ENCODE measurements at places on chromosomes 7 and 10.

DNA sequence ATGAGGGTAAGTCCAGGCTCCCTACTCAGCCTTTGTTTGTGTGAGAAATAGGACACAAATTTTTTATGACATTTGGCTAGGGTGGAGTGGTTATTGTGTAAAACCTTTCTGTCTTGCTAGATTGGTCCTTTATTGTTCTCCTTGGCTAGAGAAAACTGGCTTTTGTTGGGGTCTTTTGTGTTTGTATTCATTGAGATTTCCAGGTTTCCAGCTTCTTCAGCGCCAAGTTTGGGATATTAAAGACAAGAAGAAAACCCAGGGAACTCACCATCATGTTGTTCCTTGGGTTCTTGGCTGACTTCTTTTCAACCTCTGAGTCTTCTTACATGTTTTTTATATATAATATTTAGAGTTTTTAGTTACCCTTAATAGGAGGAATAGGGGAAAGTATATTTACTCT, 310.0 kb downstream of the HPSE2 start:
- H3K36me3 ChIP-seq = no peaks in the 10 kb centered on the region
- no peaks in the 10 kb centered on the region for H3K27me3 ChIP-seq
- H3K4me3 ChIP-seq = no peak overlapping the region

DNA sequence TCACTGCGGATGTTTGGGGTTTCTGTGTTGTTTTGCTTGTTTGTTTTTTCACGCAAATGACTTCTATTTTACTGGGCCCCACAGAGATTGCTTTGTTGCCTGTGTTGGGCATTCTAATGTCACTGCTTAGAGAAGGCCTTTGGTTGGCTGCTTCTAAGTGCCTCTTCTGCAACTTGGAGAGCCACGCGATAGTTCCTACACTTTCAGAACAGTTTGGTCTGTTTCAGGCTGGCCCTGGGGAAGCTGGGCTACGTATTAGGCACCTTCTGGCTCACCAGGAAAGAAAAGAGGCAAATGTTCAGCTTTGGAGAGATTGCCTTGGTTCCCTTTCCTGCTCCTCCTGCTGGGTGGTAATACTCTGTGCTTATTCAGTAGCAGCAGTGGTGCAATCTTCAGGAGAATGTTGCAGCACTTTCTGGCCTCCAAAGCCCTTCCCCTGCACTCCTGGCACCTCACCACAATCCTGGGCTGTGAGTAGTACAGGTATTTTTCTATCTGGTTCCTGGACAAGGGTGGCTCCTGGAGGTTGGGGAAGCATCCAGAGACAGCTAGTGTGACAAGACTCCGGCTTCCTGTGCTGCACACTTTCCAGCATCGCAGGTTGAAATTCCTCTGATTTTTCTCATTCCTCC, 1.2 kb downstream of the ANTXRL start:
- H3K27me3 ChIP-seq = peaks cover 6% of the 10 kb centered on the region
- DNase-seq = no peak
- no peak overlapping the region for H3K4me3 ChIP-seq

DNA sequence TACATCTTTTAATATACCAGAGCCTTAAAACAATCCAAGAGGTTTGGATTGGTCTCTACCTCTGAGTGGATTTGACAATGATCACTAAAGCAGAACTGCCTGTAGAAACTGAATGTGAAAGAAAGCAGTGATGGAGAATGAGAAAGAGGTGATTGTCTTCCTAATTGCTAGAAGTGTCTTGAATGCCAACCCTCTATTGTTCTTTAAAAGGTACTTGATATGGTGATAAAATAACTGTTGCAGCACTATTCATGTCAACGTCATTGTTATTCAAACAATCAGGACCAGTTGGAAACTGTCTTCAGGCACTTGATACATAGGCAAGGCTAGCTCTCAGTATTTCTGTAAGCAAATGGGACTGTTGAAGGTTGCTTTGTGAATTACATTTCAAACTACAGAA, 47.9 kb upstream of the ITPRID1 start:
- H3K27ac ChIP-seq = no peak overlapping the region
- no peaks in the 10 kb centered on the region for H3K27me3 ChIP-seq
- H3K4me1 ChIP-seq = no peaks in the 10 kb centered on the region
- DNase-seq = no peak
- H3K36me3 ChIP-seq = no peaks in the 10 kb centered on the region

DNA sequence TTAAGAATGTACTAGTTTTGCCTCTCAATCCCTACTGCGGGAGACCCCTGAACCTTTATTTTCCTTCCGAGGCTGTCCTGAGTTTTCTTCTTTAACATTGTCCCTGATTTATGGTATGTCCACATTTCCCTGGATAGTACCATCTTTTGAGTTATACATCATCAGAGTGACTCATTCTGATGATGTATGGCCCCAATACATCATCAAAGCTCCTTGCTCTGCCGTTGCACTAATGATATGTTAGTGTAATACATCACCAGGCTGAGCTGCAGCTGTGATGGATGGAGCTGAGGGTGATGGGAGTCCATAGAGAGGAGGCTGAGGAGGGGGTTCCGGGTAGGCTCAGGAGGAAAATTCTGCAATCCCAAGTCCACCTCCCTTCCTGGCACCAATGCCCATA, 986.5 kb downstream of the KCNMA1 start:
- no peak overlapping the region for H3K27ac ChIP-seq
- no peak for DNase-seq
- H3K36me3 ChIP-seq = no peaks in the 10 kb centered on the region
- H3K4me3 ChIP-seq = no peak overlapping the region
- no peaks in the 10 kb centered on the region for H3K27me3 ChIP-seq

- no peak for DNase-seq
- H3K4me1 ChIP-seq = no peaks in the 10 kb centered on the region
- no peak overlapping the region for H3K4me3 ChIP-seq
- no peak overlapping the region for H3K27ac ChIP-seq
Observed at GRCh38 chr10:65754112-65754511, 1171.7 kb upstream of the LRRTM3 start.

- H3K4me3 ChIP-seq = no peak overlapping the region
- no peaks in the 10 kb centered on the region for H3K4me1 ChIP-seq
- H3K27me3 ChIP-seq = no peaks in the 10 kb centered on the region
- H3K36me3 ChIP-seq = no peaks in the 10 kb centered on the region
- H3K27ac ChIP-seq = no peak overlapping the region
Observed at GRCh38 chr7:48528646-48529045, 357.4 kb downstream of the ABCA13 start.

- no peaks in the 10 kb centered on the region for H3K27me3 ChIP-seq
- no peak overlapping the region for H3K4me3 ChIP-seq
- H3K36me3 ChIP-seq = no peaks in the 10 kb centered on the region
- no peak for DNase-seq
Observed at GRCh38 chr7:30465046-30465810, 13.4 kb downstream of the NOD1 start.

DNA sequence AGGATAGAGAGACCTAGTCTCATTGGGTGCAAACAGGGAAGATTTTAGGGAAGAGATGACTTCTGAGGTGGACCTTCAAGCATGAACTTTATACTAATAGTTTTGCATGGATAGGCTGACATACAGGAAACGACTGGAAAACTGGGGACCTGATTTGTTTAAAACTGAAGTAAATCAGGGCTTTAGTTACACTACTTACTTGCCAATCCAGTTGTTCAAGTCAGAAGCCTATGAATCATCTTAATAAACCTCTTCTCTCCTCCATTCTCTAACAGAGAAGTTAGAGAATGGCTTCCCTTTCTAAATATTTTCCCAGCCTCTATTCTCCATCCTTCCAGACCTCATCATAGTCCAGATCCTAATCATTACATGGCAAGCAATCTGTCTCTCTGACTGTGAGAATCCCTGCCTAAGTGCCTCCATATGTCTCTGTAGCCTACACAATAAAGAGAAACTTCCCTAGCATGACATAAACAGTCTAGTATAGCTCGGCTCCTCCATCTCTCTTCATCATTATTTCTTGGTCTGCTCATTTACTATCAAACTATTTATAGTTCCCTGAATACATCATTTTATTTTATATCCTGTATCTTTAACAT, 55.8 kb downstream of the PRKG1 start:
- DNase-seq = no peak
- no peaks in the 10 kb centered on the region for H3K27me3 ChIP-seq
- no peaks in the 10 kb centered on the region for H3K4me1 ChIP-seq
- H3K4me3 ChIP-seq = no peak overlapping the region

GRCh38 chr7:24836084-24836483, 78.8 kb upstream of the GSDME start:
- H3K4me3 ChIP-seq = no peak overlapping the region
- H3K4me1 ChIP-seq = no peaks in the 10 kb centered on the region
- no peak overlapping the region for H3K27ac ChIP-seq
- no peak for DNase-seq
- H3K36me3 ChIP-seq = no peaks in the 10 kb centered on the region

GRCh38 chr7:146455091-146455655, 338.6 kb downstream of the CNTNAP2 start:
- no peak for DNase-seq
- H3K36me3 ChIP-seq = no peaks in the 10 kb centered on the region
- no peak overlapping the region for H3K4me3 ChIP-seq
- no peaks in the 10 kb centered on the region for H3K4me1 ChIP-seq
- H3K27ac ChIP-seq = no peak overlapping the region

DNA sequence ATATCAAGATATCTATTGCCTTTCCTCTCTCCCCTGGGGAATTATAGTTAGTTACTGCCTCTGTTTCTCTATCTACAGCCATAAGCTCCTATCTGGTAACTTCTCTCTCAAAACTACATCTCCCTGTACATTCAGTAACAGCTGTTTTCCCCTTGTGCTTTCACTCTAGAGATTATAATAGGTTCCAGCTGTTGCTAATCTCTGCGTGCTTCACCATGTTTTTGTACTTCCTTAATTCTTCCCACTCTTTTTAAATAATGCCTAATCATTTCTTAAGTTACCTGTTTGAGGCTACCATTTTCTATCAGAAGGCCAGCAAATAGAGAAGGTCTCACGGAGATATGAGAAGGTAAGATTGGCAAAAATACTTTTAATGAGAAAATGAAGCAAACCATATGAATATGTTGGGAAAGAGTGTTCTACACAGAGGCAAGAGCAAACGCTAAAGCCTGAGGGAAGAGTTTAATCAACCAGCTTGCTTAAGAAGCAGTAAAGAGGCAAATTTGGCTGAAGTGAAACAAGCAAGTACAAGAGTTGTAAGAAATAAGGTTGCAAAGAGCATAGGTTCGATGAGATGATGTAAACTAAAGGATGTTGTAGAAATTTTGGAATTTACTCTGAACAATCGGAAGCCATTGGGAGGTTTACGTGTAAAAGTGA, 101.9 kb upstream of the HGF start:
- no peaks in the 10 kb centered on the region for H3K4me1 ChIP-seq
- H3K4me3 ChIP-seq = no peak overlapping the region
- no peak overlapping the region for H3K27ac ChIP-seq
- no peaks in the 10 kb centered on the region for H3K27me3 ChIP-seq
- no peak for DNase-seq

DNA sequence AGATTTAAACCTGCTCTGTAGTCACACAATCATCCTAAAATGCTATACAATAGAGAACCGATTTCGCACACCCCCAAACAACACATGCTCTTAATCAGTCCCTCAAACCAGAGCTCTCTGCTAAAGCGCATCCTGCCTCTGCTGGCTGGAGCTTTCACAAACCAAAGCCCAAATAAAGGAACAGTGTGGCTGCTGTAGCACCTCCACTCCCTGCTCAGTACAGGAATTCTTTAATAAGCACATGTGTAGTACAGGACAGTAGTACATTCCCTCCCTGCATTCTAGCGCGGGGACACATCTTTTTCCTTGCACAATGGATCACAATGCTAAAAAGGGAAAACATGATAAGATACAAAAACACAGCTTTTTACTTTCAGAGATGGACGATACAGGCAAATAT, 684.6 kb downstream of the MAGI2 start:
- H3K4me1 ChIP-seq = peaks cover 2% of the 10 kb centered on the region
- H3K4me3 ChIP-seq = peak overlapping the region; percentile 47
- no peaks in the 10 kb centered on the region for H3K36me3 ChIP-seq
- H3K27ac ChIP-seq = no peak overlapping the region
- DNase-seq = peak; percentile 23
- no peaks in the 10 kb centered on the region for H3K27me3 ChIP-seq

GRCh38 chr10:92690915-92691590, 1.3 kb downstream of the HHEX start:
- H3K27me3 ChIP-seq = peaks cover 57% of the 10 kb centered on the region
- peak overlapping the region; percentile 4 for H3K4me3 ChIP-seq
- no peaks in the 10 kb centered on the region for H3K36me3 ChIP-seq
- H3K27ac ChIP-seq = peak overlapping the region; percentile 77
- peak; percentile 64 for DNase-seq

- no peaks in the 10 kb centered on the region for H3K4me1 ChIP-seq
- no peak overlapping the region for H3K4me3 ChIP-seq
- DNase-seq = peak; percentile 52
- H3K36me3 ChIP-seq = no peaks in the 10 kb centered on the region
Observed at GRCh38 chr7:33774762-33775523, 130.4 kb upstream of the BMPER start.

- no peak overlapping the region for H3K4me3 ChIP-seq
- no peak overlapping the region for H3K27ac ChIP-seq
- DNase-seq = no peak
- no peaks in the 10 kb centered on the region for H3K27me3 ChIP-seq
- peaks cover 5% of the 10 kb centered on the region for H3K4me1 ChIP-seq
- H3K36me3 ChIP-seq = no peaks in the 10 kb centered on the region
Observed at GRCh38 chr7:101678658-101679057, 49.6 kb upstream of the MYL10 start.

GRCh38 chr10:131311661-131312477, at the start of gene TCERG1L:
TSS of gene TCERG1L (minus strand) at chr10:131311721. CDS start at chr10:131311635, 86 bp downstream.
- DNase-seq = peak; percentile 61
- no peaks in the 10 kb centered on the region for H3K36me3 ChIP-seq
- no peak within 1 kb of the TSS for H3K4me3 ChIP-seq
- no peak within 1 kb of the TSS for H3K27ac ChIP-seq
- H3K27me3 ChIP-seq = peaks cover 5% of the 10 kb centered on the region
- no peaks in the 10 kb centered on the region for H3K4me1 ChIP-seq

DNA sequence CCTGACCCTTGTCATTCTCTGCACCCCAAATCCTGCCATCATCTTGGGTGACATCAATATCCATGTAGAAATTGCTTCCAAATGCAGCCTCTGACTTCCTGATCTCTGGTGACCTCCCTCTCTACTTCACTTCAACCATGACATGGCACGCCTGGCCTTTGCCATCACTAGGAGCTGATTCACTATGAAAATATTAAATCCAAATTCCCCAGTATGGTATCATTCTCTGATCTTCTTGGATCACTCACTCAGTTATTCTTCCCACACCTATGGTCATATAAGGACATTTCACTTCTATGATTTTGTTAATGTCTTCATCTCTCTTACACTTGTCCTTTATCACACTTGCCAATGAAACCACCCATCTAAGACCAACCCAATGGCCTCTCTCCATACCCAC, 73.7 kb upstream of the ODAD2 start:
- no peak for DNase-seq
- no peaks in the 10 kb centered on the region for H3K4me1 ChIP-seq
- H3K36me3 ChIP-seq = no peaks in the 10 kb centered on the region
- H3K27ac ChIP-seq = no peak overlapping the region

- H3K27me3 ChIP-seq = no peaks in the 10 kb centered on the region
- no peak overlapping the region for H3K27ac ChIP-seq
- H3K4me1 ChIP-seq = no peaks in the 10 kb centered on the region
- H3K4me3 ChIP-seq = no peak overlapping the region
- no peaks in the 10 kb centered on the region for H3K36me3 ChIP-seq
Observed at GRCh38 chr10:30732671-30733070, 103.1 kb upstream of the LYZL2 start.

Data from kidney (tissue), 22 donors.